ENCODE measurements at places on chromosomes 12 and 14. TPM values are rescaled to one million over a fixed set of nuclear protein-coding genes. Genes with fewer than 3 reads are reported as not detected.

- DNase-seq, result no peak
- H3K36me3 ChIP-seq, result no peaks in the 10 kb centered on the region
- no peak overlapping the region for H3K4me3 ChIP-seq
- H3K27ac ChIP-seq, result no peak overlapping the region
- H3K4me1 ChIP-seq, result no peaks in the 10 kb centered on the region
Measured at GRCh38 chr12:27384261-27384590, 51.6 kb downstream of the BMAL2 start.

- no peak overlapping the region for H3K27ac ChIP-seq
- no peak for DNase-seq
- H3K36me3 ChIP-seq, result peaks cover 13% of the 10 kb centered on the region
- no peaks in the 10 kb centered on the region for H3K27me3 ChIP-seq
Measured at GRCh38 chr14:106843386-106843785, 1317.0 kb downstream of the TMEM121 start.

DNA sequence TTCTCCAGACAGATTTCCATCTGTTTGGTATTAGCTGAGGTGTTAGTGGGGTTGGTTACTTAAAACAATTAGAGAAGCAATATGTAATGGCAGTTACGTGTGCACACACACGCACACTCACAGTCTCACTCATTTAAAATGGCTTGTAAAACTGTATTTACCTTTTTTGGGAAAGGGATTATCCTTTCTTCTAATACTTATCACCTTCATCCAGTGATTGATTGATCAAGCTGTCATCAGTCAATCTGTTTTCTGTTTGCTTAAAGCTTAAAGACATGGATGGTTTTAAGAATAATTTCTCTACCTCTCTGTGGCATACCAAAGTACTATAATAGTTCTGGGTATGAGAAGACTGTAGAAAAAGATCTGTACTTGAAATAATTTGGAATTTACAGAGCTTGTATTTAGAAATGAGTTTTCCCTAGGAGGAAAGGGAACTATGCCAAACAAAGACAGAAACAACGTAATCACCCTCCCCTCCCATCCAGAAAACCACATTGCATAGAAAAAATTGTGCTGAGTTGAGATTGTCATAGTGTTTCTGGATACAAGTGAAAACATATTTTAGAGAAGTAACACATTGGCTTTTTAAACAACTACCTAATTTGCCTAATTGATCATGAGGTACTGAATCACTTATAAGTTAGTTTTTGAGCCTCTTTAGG is 455.8 kb downstream of the PCNX1 start:
- DNase-seq, result no peak
- no peak overlapping the region for H3K4me3 ChIP-seq
- no peaks in the 10 kb centered on the region for H3K27me3 ChIP-seq
- H3K4me1 ChIP-seq, result peaks cover 20% of the 10 kb centered on the region
- no peak overlapping the region for H3K27ac ChIP-seq

The PLD4 gene
- 0.02 TPM for total RNA-seq

DNA sequence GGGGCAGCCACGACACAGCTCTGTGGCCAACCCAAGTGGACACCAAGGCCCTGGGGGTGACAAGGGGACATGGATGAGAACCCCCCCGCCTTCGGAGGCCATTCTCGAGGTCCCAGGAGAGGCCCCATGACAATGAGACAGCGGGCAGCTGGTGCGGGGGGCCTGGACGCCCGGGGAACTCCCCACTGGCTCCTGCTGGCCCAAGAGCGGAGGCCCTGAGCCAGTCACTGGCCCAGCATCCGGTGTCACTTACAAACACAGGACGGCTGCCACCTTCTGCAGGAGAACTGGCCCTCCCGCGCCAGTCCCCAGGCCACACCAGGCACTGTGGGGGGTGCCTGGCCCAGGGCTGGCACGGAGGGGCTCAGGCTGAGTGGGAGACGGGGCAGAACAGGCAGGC is 51.4 kb downstream of the NCOR2 start:
- H3K27ac ChIP-seq, result peak overlapping the region; percentile 81
- DNase-seq, result no peak
- H3K27me3 ChIP-seq, result peaks cover 5% of the 10 kb centered on the region
- H3K4me3 ChIP-seq, result no peak overlapping the region

- no peak overlapping the region for H3K4me3 ChIP-seq
- H3K27me3 ChIP-seq, result no peaks in the 10 kb centered on the region
- peak; percentile 40 for DNase-seq
- no peaks in the 10 kb centered on the region for H3K36me3 ChIP-seq
- H3K27ac ChIP-seq, result no peak overlapping the region
Measured at GRCh38 chr14:54420478-54421142, 20.6 kb downstream of the CNIH1 start.

The CCDC175 gene
- total RNA-seq, result 0.19 TPM

GRCh38 chr14:60661721-60662120 is 12.4 kb upstream of the SIX1 start:
- no peak overlapping the region for H3K4me3 ChIP-seq
- H3K36me3 ChIP-seq, result no peaks in the 10 kb centered on the region
- no peak for DNase-seq
- H3K27me3 ChIP-seq, result peaks cover 69% of the 10 kb centered on the region
- peaks cover 26% of the 10 kb centered on the region for H3K4me1 ChIP-seq

- H3K4me3 ChIP-seq, result no peak overlapping the region
- peaks cover 25% of the 10 kb centered on the region for H3K4me1 ChIP-seq
- H3K27me3 ChIP-seq, result peaks cover 2% of the 10 kb centered on the region
- H3K27ac ChIP-seq, result no peak overlapping the region
Measured at GRCh38 chr12:5723711-5724252, 221.3 kb downstream of the ANO2 start.

The C1R gene
- 4.0 TPM for total RNA-seq

DNA sequence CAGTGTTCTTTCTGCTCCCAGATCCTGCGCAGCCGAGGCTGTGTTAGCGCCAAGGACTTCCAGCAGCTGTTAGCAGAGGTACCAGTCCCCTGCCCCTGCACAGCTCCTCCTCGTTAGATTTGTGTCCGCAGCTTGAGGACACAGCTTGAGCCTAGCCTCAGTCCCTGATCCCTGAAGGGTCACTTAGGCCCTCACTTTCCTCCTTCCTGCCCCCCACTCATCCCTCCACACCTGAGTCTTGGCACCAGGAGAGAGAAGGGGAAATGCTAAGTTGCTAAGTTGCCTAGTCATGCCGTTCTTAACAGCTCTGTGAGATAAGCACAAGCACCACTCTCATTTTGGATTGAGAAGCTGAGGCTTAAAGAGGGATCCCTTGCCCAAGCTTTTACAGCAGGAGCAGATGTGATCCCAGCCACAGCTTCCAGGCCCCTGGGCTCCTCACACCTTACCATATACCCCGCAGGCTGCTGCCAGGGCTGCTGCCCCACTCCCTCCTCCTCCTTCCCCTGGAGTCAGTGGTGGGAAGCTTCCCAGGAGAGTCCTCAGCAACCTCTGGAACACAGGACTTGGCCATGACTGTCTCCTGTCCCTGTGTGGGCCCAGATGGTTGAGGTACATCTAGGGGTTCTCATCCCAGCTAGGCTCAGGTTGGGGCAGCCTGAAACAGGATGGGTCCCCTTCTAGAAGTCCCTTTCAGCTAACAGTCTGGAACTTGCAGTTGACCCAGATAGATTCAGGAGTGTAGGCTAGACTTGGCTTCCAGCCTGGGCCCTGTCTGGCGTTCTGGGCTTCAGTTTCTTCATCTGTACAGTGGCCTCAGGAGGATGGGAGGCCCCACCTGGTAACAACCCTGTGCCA is 975 bp downstream of the OGFOD2 start:
- H3K27ac ChIP-seq, result peak overlapping the region; percentile 100
- DNase-seq, result no peak
- H3K36me3 ChIP-seq, result no peaks in the 10 kb centered on the region
- H3K4me1 ChIP-seq, result peaks cover 27% of the 10 kb centered on the region

DNA sequence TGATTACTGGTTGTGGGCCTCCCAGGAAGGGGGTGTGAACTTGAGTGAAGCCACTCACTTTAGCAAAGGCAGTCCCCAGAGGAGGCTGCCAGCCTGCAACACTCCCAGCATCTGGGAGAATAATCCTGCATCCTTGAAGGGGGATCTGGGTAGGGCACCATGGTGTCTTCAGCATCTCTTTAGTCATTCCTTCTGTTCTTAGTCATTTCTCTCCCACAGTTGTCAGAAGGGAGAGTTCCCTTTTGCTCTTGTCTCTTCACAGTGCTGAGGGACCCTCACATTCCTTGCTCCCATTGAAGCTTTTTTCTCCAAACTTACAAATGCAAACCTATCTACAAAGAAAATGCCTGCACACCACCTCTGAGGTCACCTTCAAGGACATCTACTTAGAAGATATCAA is 48.1 kb upstream of the CIT start:
- no peaks in the 10 kb centered on the region for H3K4me1 ChIP-seq
- H3K27ac ChIP-seq, result no peak overlapping the region
- no peak overlapping the region for H3K4me3 ChIP-seq
- H3K36me3 ChIP-seq, result no peaks in the 10 kb centered on the region
- no peak for DNase-seq

The TMEM229B gene
- total RNA-seq, result 5.9 TPM

DNA sequence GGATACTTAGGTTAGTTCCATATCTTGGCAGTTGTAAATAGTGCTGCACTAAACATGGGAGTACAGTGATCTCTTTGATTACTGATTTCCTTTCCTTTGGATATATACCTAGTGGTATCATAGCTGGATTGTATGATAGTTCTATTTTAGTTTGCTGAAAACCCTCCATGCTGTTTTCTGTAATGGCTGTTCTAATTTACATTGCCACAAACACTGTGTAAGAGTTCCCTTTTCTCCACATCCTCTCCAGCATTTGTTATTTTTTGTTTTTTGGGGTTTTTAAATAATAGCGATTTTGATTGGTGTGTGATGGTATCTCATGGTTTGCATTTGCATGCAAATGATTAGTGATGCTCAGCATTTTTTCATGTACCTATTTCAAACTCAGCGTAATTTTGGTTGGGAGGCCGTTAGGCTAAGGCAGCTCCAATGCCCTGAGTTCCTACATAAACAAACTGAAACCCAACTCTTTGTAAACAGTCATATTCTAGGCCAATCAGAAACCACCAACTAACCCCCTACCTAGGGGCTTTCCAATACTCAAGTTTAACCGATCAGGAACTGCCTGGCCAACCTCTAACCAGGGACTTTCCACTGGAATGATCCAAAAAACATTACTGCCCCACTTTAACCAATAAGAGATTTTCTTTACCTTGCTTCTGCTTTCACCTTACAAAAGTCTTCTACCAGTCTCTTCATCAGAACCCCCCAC is 171.6 kb downstream of the FBXL14 start:
- no peak overlapping the region for H3K4me3 ChIP-seq
- no peak overlapping the region for H3K27ac ChIP-seq
- peaks cover 4% of the 10 kb centered on the region for H3K4me1 ChIP-seq
- peaks cover 18% of the 10 kb centered on the region for H3K36me3 ChIP-seq

DNA sequence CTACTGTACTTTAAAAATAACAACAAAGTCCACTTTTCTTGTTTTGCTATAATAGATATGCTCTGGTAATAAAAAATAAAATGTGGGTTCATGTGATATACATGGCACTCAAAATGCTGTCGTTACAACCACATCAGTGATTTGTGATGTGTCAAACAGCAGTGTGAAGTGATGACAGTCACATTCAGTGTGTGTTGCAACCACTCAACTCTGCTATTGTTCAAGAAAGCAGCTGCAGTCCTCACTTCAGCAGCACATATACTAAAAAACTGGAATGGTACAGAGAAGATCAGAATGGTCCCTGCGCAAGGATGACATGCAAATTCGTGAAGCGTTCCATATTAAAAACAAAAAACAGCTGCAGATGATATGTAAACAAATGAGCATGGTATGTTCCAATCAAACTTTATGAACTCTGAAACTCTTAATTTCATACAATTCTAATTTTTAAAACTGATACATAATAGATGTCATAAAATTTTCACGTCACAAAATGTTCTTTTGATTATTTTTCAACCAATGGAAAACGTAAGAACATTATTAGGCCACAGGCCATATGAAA is 6.7 kb downstream of the TRMT5 start:
- no peak overlapping the region for H3K4me3 ChIP-seq
- peaks cover 11% of the 10 kb centered on the region for H3K36me3 ChIP-seq
- H3K27ac ChIP-seq, result no peak overlapping the region
- DNase-seq, result no peak
- H3K27me3 ChIP-seq, result no peaks in the 10 kb centered on the region

The RIN3 gene
- total RNA-seq, result 12.1 TPM

GRCh38 chr12:70671698-70672097 is 34.5 kb upstream of the PTPRB start:
- no peaks in the 10 kb centered on the region for H3K27me3 ChIP-seq
- no peaks in the 10 kb centered on the region for H3K36me3 ChIP-seq
- no peaks in the 10 kb centered on the region for H3K4me1 ChIP-seq
- H3K27ac ChIP-seq, result no peak overlapping the region
- DNase-seq, result no peak
- H3K4me3 ChIP-seq, result no peak overlapping the region

The SMIM41 gene
- total RNA-seq, result not detected

DNA sequence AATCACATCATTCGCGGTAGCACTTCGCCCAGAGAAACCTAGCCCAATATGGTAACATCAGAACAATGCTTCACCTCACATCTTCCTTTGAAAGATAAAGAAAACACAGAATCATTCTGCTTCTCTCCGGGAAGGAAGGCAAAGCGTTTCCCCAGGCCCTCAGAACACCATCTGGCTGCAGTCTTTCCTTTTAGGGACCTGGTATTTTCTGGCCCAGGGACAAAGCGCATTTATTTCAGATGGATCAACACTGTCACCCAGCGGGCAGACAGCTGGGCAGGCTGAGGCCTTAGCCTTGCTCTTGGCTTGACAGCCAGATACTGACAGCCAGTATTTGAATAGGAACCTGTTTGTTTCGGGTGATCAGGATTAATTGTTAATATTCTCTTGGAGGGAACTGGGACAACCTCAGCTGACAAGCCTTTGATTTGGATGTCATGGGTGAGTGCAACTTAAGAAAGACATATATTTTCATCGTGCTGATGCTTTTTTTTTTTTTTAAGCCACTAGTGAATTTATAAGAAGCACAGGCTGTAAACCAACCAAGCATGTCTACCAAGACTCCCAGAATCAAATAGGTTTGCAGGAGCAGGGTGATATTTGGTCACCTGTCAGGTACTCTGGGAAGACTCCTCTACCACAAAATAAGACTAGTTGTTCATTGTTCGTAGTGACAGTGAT is 118.9 kb downstream of the VEZT start:
- peak; percentile 61 for DNase-seq
- H3K4me1 ChIP-seq, result peaks cover 15% of the 10 kb centered on the region
- no peak overlapping the region for H3K4me3 ChIP-seq
- no peaks in the 10 kb centered on the region for H3K36me3 ChIP-seq
- peaks cover 2% of the 10 kb centered on the region for H3K27me3 ChIP-seq
- peak overlapping the region; percentile 95 for H3K27ac ChIP-seq

The MGST1 gene
- total RNA-seq, result 303 TPM

The MARCHF9 gene
- 16.7 TPM for total RNA-seq

The NFE2 gene
- not detected for total RNA-seq

DNA sequence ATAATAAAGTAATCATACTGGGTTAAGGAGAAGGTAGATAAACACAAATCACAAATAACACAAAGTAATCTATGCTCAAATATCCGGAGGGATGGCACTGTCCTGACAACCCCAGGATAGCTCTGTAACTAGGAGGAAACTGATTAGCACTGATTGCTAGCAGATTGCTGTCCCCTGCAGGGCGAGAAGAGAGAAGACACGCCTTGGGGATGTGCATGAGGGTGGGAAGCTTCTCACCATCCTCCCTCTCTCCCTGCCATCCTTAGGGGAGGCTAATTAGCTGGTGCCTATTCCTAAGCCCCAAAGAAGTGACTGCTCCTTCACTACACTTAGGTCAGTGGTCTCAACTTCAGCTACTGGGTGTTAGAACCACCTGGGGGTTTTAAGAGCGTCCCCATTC is 27.0 kb upstream of the TMEM260 start:
- no peak overlapping the region for H3K4me3 ChIP-seq
- H3K27me3 ChIP-seq, result peaks cover 41% of the 10 kb centered on the region
- no peaks in the 10 kb centered on the region for H3K36me3 ChIP-seq
- H3K27ac ChIP-seq, result no peak overlapping the region
- no peak for DNase-seq

The ADAMTS20 gene
- 2.0 TPM for total RNA-seq

The DUSP6 gene
- 109 TPM for total RNA-seq

Data from neural crest cell (in vitro differentiated cells).